IMR-90 (cell line): ENCODE measurements at places on chromosomes 5 and 9. TPM values are rescaled to one million over a fixed set of nuclear protein-coding genes. Genes with fewer than 3 reads are reported as not detected.

DNA sequence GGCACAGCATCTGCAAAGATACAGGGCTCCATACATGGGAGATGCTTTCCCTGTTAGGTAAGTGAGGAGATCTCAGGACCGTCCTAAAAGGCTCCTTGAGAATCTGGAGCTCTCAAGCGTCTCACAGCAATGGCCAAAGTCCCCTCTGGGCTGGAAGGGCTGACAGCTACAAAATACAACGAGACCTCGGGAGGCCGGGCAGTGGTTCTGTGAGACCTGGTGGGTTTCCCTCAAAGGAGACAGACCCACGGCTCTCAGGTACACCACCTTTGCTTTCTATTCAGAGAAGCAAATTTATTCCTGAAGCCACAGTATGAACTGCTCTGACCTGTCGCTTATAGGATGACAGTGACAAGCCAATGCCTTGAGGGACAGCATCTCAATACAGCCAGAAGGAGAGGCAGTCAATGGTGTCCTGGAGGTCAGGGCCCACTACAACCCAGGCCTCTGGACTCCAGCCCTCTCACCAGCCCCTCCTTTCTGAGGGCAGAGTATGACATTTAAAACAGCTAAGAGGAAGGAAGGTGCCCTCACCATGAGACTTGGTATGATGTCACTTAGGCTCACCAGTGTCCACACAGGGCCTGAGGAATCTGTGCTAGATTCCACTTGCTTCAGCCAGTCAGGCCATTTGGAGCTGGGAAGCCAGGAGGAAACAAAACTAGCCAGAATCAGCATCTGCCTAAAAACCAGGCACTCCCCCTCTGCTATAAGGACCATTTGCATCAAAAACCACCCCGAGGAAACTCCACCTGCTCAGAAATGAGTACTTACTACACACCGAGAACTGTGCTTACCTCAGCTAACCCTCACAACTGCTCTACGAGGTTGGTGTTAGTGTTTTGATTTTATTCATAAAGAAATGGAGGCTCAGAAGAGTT lies 86.5 kb upstream of the FSTL4 start:
- no peak for DNase-seq
- no peaks in the 10 kb centered on the region for H3K36me3 ChIP-seq
- H3K27me3 ChIP-seq: peaks cover 3% of the 10 kb centered on the region
- H3K4me1 ChIP-seq: no peaks in the 10 kb centered on the region
- no peak overlapping the region for H3K27ac ChIP-seq

DNA sequence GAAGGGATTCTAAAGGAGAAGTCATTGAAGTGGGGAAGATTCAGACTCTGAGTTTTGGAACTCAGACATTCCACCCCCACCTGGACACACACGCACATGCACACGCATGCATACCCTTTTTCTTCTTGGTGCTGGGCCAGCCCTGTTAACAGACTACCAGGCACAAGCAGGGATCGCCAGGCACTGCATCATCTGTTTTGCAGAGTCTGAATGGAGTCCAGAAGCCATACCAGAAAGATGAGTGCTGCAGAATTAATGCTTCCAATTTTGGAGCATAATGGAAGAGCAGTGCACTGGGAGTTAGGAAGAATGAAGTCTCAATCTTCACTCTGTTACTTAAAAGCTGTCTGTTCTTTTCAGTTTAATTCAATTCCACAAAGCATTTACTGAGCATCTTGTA lies 95.5 kb downstream of the PDE8B start:
- no peaks in the 10 kb centered on the region; the same call in 1 of the 2 replicates for H3K27me3 ChIP-seq
- peak; percentile 57 for DNase-seq
- H3K36me3 ChIP-seq: no peaks in the 10 kb centered on the region
- peaks cover 11% of the 10 kb centered on the region for H3K4me1 ChIP-seq
- no peak overlapping the region for H3K4me3 ChIP-seq

- no peak for DNase-seq
- peak overlapping the region; percentile 63; the same call in 1 of the 2 replicates for H3K27ac ChIP-seq
- H3K27me3 ChIP-seq: no peaks in the 10 kb centered on the region
- H3K4me1 ChIP-seq: peaks cover 15% of the 10 kb centered on the region
- H3K36me3 ChIP-seq: peaks cover 14% of the 10 kb centered on the region
Observed at GRCh38 chr9:37978983-37979382, 75.1 kb upstream of the SLC25A51 start.

GRCh38 chr5:103298607-103299188 lies 40.1 kb downstream of the MACIR start:
- no peak for DNase-seq
- peaks cover 1% of the 10 kb centered on the region; the same call in 1 of the 2 replicates for H3K4me1 ChIP-seq
- H3K4me3 ChIP-seq: no peak overlapping the region
- no peaks in the 10 kb centered on the region for H3K27me3 ChIP-seq
- H3K27ac ChIP-seq: no peak overlapping the region

GRCh38 chr5:51960617-51961121 lies 577.4 kb downstream of the ISL1 start:
- H3K4me3 ChIP-seq: no peak overlapping the region
- H3K27ac ChIP-seq: no peak overlapping the region
- no peaks in the 10 kb centered on the region for H3K27me3 ChIP-seq

DNA sequence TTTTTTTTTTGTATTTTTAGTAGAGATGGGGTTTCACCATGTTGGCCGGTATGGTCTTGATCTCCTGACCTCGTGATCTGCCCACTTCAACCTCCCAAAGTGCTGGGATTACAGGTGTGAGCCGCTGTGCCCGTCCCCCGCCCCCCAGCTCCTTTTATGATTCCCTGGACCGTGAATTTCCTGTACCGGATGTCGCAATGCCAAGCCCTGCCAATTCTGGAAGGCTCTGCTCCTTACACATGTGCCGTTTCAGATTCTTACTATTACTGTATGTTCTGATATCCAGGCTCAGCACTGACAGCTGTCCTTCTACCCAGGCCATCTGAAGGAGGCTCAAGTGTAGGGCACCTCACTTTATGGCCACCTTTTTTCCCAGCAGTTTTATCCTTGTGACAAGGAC lies 100.1 kb downstream of the PLCXD3 start:
- no peak for DNase-seq
- H3K4me3 ChIP-seq: no peak overlapping the region
- no peaks in the 10 kb centered on the region for H3K27me3 ChIP-seq
- no peaks in the 10 kb centered on the region for H3K36me3 ChIP-seq

DNA sequence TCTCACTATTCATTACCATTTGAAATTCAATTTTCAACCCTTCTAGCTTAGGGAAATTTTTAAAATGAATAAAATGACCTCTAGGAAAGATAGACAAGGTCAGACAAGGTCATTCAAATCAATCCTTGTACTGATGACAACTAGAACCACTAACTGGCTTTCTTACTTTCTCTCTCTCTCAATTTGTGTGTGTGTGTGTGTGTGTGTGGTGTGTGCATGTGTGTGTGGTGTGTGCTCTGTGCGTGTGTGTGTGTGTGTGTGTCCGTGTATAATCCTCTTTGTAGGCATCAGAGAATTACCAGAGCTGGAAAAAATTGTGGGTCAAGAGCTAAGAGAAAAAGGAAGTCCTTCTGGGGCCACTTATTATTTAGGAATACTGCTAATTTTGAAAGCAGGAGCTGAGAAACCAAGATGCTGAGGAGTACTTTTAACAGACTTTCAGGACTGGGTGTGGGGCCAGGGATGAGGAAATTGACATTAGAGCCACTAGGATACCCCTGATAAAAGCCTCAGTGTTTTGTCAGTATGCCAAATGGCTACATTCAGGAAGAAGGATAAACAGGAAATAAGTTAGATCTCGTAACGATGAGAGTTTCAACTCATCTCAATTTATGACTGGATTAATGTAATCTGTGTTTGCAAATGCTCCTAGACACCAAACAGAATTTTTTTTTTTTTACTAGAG lies 723.3 kb downstream of the CETN3 start:
- H3K4me3 ChIP-seq: no peak overlapping the region
- H3K4me1 ChIP-seq: no peaks in the 10 kb centered on the region
- H3K36me3 ChIP-seq: no peaks in the 10 kb centered on the region
- H3K27me3 ChIP-seq: no peaks in the 10 kb centered on the region

- H3K27me3 ChIP-seq: no peaks in the 10 kb centered on the region
- H3K4me3 ChIP-seq: no peak overlapping the region
- no peaks in the 10 kb centered on the region for H3K36me3 ChIP-seq
- H3K4me1 ChIP-seq: no peaks in the 10 kb centered on the region
- peak; percentile 48 for DNase-seq
- H3K27ac ChIP-seq: no peak overlapping the region
Observed at GRCh38 chr5:142915813-142916424, 145.7 kb downstream of the ARHGAP26 start.

GRCh38 chr5:4547547-4547946 lies 592.6 kb upstream of the ADAMTS16 start:
- no peak overlapping the region for H3K27ac ChIP-seq
- no peaks in the 10 kb centered on the region for H3K4me1 ChIP-seq
- no peaks in the 10 kb centered on the region for H3K36me3 ChIP-seq
- H3K27me3 ChIP-seq: no peaks in the 10 kb centered on the region
- DNase-seq: no peak

The RETREG1 gene
- not detected in 2 replicates for total RNA-seq

The WDR38 gene
- total RNA-seq: not detected in 2 replicates

The FBXO4 gene
- 4.1 and 8.3 TPM in 2 replicates for total RNA-seq

The DDX4 gene
- not detected in 2 replicates for total RNA-seq
